NB4 (cell line): ENCODE measurements at places on chromosomes 6 and 20.

DNA sequence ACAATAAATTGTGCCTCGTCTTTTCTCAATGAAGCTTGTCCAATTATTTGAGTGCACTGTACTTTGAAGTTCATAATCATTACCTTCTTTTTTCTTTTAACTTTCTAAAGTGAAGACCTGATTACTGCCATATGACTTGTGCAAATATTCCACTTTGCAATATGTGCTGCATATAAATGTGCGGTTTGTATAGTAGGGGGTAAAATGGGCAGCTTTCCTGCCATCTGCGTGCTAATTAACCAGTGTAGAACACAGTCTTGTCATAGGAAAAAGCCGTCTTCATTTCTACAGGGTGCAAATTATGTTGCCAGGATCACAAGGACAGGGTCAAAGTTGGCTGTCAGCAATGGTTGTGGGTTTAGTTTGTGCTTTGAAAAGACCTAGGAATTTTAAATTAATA lies 397.0 kb downstream of the NKAIN2 start:
- DNase-seq = no peak

GRCh38 chr6:47380251-47380650 lies 70.5 kb upstream of the TNFRSF21 start:
- no peak for DNase-seq

GRCh38 chr6:28816909-28817807 lies 106.6 kb downstream of the TRIM27 start:
- DNase-seq = peak; percentile 92

DNA sequence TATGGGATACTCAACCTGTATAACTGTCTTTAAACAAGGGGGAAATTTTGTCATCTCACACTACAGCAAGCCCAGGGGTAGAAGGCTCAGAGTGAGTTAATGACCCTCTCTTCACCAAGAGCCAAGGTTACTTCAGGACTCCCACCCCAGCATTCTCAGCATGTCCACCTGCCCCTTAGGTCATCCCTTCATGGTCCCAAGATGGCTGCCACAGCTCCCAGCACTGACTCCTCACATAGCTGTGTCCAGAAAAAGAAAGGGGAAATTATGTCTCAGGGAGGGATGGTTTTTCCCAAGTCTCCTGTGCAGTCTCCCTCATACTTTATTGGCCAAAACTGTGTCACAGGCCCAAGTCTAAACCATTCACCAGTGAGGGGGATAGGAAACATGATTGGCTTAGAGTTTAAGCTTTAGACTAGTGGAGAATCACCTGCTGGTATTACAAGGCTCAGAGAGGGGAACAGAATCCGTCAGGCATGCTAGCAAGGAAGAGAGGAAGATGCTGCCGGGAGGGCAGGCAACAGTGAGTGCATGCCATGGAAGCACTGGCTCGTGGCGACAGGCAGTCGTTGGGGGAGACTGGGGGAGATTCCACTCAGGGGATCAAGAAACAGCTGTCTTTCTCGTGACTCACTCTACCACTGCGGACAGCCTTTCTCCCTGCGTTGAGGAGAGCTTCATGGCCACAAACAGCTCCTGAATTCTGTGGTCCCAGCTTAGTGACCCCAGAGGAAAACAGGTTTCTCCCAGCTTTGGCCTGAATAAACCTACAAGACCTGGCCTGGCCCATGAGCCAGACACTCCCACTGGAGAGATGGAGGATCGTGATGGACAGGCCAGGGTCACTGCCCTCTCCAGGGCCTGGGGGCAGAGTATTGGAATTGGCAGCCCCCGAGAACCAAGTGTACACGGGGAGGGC lies 37.2 kb downstream of the HM13 start:
- DNase-seq = no peak

- no peak for DNase-seq
These were observed 100.5 kb downstream of the TFAP2A start for GRCh38 chr6:10314163-10314955.

- no peak for DNase-seq
These were observed 257.2 kb downstream of the TAF4 start for GRCh38 chr20:61808447-61808846.

DNA sequence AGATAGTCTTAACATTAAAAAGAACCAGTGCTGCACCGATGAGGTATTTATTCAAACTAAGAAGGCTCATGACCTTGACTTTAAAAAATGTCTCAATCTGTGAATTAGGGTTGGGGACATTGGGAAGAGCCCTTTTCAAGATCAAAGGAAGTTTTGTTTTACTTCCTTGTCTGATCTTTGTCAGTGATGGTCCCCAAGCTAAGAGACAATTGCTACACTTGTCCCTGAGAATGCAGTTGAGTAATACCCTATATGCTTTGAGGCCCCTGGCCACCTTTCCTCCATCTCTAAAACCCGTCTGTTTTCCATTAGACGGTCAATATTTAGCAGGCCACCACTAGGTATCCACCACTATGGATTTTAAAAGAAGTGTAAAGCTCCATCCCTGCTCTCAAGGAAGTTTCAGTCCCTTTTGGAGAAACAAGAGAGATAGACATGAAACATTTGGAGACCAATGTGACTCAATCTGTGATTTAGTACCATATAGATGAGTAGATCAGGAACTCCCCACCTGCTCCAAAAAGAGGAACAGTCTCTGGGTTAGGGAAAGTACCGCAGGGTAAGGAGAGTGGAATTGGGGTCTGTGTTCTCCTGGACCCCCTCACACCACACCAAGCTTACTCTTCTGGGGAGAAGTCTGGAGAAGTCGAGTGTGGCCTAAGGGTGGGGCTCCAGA lies 99.1 kb upstream of the ISM1 start:
- no peak for DNase-seq

- peak; percentile 73 for DNase-seq
These were observed 20.4 kb upstream of the SERINC1 start for GRCh38 chr6:122491919-122492555.

- no peak for DNase-seq
These were observed 112.2 kb upstream of the TNFAIP3 start for GRCh38 chr6:137754866-137755265.

DNA sequence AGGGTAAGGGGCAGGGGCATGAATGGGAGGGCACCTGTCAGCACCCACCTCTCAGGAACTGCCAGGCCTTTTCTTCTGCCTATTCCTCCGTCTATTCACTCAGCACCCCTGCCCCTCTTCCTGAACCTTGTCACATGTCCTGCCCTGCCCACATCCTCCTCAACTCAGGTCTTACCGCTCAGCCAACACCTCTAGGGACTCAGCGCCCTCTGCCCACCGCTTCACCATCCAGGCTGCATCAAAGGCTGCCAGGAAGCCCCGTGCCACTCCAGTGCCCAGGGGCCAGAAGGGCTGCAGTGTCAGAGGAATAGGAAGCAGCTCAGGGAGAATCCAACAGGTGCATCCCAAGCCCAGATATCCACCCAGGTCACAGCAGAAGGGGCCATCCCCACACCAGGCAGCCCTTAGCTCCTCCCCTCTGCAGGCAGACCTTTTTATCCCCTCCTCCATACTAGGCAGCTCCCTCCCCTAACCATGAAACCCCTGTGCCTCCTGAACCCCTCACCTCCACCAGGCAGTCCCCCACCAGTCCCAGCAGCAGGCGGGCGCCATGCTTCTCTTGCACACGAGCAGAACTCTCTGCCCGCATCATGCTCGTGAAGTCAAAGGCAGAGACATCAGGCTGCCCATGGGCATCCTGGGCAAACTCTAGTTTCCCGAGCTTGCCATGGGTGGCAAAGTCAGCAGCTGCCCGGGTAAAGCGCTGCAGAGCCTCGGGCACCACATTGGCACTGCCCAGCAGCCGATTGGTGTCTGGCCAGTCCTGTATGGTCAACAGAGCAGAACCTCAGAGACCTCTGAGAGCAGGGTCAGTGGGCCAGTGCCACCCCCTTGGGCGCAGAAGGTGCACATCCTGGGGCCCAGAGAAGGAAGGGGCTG lies 5.5 kb downstream of the MICAL1 start:
- DNase-seq = no peak

DNA sequence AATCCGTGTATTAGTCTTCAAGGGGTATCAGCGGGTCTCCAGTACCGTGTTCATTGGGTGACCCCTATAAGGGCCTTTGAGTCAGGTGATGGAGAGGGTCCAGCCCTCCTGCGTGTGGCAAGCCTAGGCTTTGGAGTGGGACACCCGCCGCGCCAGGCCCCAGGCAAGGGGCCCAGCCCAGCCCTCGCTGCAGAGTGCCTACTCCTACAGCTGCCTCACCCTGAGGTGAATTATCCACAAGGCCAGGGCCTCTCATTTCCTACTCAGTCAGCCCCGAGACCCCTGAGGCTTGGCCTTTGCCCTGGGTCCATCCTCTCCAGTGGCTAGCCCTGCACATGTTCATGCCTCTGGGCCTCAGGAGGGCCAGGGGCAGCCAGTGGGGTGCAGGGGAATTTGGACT lies 45.1 kb downstream of the TMEM242 start:
- no peak for DNase-seq

- DNase-seq = no peak
These were observed 116.3 kb upstream of the QKI start for GRCh38 chr6:163298079-163298830.

DNA sequence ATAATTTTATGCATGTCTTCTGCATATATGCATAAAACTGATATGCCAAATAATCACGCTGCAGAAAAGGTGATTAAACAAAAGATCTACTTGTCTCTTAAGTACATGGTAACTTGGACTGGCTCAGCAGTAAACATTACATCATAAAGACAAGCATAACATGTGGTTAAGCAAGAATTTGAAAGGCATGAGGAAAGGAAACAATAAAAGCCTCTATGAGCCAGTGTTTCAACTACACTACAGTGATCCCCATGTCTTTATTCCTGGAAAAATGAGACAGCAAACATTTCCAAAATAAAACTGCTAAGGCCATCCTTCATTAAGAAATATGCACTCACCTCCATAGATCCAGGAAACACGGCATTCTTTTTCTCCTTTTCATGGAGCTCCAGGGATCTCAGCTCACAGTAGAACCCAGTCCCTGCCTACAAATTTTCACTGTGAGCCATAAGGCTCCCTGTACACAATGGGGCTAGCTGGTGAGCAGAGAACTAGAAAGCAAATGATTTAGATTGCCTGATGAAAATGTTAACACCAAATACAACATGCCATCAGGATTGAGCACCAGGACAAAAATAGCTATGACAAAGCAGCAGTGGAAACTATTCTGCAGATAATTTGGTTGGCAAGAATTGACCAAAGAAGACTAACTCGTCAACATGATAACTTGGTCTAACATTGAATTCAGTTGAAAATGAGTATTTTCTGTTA lies 156.1 kb downstream of the COL21A1 start:
- DNase-seq = peak; percentile 73

GRCh38 chr6:44892579-44892978 lies 435.6 kb upstream of the RUNX2 start:
- DNase-seq = no peak

- DNase-seq = no peak
These were observed 48.0 kb upstream of the MAPK13 start for GRCh38 chr6:36082318-36082717.

DNA sequence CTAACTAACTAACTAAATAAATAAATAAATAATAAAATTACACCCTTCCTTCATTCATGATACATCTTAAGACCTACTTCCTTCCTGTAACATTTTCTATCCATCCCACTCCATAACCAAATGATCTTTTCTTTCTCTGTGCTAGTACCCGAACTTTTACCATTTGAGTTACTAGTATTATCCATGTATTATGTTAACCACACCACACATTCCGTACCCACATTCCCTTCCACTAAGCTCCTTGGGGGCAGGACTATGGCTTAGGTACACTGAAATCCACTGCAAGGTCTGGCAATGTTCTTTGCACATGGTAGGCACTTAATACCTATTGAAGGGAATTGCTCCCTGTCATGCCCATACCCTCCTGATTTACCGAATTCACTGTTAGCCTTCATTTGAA lies 24.9 kb downstream of the REPS1 start:
- no peak for DNase-seq

DNA sequence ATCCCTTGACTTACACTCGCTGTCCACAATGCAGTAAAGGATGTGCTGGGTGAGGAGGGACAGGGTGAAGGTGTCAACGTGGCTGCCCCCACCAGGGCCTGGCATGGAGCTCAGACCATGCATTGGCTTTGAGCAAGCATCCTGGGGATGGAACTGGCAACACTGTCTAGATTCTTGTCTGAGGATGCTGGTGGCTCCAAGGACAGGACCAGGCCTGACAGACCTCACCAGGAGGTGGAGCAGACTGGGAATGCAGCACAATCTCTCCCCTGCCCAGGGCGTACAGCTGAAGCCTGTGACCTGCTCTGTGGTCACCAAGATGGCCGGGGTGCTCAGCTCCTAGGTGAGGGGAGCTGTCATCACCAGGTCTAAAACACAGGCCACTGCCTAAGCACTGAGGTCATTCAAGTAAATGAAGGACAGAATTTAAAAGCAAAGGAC lies 50.9 kb downstream of the MYH7B start:
- DNase-seq = no peak

- DNase-seq = peak; percentile 22
These were observed 25.1 kb downstream of the HCK start for GRCh38 chr20:32077190-32077589.

DNA sequence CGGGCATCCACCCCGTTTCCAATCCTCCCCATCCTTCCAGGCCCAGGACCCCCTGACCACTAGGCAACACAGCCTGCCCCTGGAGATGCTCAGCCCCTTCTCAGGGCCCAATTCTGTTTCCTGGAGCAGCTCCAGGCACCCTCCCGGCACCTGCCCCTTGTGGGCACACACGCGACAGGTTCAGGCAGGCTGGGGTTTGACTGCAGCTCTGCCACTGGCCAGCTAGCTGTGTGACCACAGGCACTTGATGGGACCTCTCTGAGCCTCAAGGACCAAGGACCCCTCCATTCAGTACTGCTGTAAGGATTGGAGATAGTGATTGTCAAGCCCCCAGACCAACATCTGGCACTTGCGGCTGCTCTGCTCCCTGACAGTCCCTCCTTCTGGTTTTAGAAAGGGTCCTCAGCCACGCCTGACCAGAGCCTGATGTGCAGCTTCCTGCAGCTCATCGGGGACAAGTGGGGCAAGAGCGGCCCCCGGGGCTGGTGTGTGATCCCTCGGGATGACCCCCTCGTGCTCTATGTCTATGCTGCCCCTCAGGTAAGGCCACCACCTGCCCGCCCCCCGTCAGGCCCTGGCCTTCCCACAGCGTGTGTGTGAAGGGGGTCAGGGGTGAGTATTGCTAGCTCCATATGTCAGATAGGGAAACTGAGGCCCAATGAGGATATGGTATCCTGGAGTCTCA lies 21.7 kb downstream of the FGD2 start:
- DNase-seq = no peak
